ENCODE measurements at places on chromosomes 11 and 22.
A peak's percentile ranks its signal among the peaks of the same experiment; 100 is the strongest.

DNA sequence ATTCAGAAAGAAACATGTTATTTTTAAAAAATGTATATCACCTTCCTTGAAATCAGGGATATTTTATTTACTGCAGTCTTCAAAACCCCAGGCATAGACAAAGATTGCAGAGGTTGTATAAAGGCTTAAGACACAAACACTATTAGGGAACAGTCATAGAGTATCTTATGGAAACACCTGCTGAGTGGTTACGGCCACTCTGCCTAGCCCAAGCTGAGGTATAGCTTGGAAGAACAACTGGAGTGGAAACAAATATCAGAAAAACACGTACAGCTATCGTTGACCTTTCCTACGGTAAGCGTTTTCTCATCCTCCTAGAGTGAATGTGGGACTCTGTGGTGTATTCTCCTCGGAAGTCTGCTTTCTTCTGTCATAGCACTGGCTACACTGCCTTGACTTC, 30.4 kb upstream of the LYVE1 start:
- DNase-seq: no peak

GRCh38 chr22:49051491-49052022, 776.1 kb downstream of the BRD1 start:
- no peak for DNase-seq

- DNase-seq: no peak
These were observed 18.0 kb downstream of the A4GALT start for GRCh38 chr22:42702675-42703074.

DNA sequence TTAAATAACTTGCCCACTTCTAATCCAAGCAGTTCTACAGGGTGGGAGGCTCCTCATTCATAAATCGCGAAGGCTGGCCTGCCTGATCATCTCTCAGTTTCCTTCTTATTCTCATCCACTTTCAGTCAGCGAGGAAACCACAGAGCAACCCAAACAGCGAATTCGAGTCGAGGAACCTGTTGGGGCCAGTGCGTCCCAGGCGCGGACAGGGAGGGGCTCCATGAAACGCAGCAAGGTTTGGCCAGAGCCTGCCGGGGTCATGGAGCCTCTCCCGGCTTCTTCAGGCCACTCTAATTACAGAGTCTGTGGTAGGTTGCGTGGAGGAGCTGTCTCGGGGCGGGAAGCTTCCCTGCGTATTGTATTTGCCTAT, 741 bp upstream of the NAV2 start:
- DNase-seq: no peak

DNA sequence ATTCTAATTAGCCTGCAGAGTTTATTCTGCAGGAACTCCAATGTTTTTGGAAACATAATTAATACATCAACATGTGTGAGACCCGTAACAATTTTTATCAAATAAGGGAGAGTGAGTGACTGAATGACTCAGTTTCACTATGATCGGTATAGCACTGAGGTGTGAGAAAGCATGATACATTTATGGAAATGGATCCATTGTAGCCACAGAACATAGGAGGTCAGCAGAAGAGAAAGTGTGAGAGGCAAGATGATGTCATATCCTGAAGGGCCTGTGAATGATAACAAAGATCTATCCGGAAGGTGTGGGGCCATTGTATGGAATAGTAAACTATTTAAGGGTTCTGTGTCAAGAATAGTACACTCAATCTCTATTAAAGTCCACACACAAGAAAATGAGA, 1406.1 kb upstream of the TENM4 start:
- DNase-seq: no peak

DNA sequence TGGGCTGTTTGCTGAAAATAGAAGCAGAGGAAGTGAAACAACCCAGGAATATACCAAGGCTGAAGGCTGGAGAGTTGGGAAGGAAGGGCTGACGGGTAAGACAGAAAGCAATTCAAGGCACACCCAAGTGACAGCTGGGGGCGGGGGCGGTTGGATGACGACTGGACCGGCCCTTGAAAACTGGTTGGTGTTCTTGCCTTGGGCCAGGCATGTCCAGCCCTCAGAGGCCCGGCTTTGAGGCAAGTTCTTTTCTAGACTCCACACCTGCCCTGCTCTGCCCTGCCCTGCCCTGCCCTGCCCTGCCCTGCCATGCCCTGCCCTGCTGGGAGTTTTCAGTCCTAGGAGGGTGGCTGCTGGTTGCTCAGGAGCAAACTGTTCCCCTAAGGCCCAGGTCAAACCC, 34.2 kb upstream of the CACNG2 start:
- DNase-seq: peak; percentile 26

GRCh38 chr11:112588252-112588694, 327.6 kb upstream of the PLET1 start:
- peak; percentile 64 for DNase-seq

DNA sequence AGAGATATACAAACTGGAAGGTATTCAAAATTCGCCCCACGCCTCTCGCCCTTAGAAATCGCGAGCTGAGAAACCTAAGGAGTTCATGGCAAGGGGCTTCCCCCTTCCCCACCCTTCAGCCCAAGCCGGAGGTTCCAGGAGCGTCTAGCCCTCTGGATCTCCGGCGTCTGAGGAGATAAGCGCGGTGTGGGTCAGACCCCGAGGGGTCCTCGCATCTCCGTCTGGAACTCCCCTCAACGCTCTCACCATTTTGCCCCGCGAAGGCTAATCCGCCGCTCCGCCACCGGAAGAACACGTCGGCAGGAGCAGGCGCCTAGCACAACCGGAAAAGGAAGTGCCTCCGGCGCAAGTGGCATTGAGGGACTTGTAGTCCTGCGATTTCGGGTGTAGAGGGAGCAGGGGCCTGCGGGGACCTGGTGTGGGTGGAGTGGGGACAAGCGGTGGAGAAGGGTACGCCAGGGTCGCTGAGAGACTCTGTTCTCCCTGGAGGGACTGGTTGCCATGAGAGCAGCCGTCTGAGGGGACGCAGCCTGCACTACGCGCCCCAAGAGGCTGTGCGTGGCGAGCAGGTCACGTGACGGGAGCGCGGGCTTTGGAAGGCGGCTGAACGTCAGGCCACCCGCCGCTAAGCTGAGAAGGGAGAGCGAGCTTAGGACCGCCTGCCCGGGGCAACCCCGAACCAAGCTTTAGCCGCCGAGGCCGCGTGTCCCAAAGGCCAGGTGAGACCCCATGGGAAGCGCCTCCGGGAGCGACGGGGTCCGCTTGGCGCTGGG, at the start of the genes FEN1 and TMEM258:
TSS of gene FEN1 (plus strand) at position 602 of the 773 bp plus-strand sequence. CDS start 2,451 bp downstream, outside the sequence.
TSS of gene TMEM258 (minus strand) at position 290 of the 773 bp plus-strand sequence. CDS start at position 249, 41 bp downstream.
- DNase-seq: peak; percentile 87

- DNase-seq: no peak
These were observed 6.7 kb downstream of the VSIG10L2 start for GRCh38 chr11:125952559-125952958.

- no peak for DNase-seq
These were observed 8.2 kb upstream of the MAFF start for GRCh38 chr22:38193580-38193979.

GRCh38 chr11:31487848-31488247, 21.6 kb downstream of the IMMP1L start:
- DNase-seq: no peak

GRCh38 chr11:133619973-133620372, 87.7 kb upstream of the OPCML start:
- no peak for DNase-seq

- DNase-seq: no peak
These were observed 14.0 kb downstream of the MICALL1 start for GRCh38 chr22:37920126-37920525.

- DNase-seq: no peak
These were observed 4.2 kb downstream of the SHANK2 start for GRCh38 chr11:71248251-71248570.

DNA sequence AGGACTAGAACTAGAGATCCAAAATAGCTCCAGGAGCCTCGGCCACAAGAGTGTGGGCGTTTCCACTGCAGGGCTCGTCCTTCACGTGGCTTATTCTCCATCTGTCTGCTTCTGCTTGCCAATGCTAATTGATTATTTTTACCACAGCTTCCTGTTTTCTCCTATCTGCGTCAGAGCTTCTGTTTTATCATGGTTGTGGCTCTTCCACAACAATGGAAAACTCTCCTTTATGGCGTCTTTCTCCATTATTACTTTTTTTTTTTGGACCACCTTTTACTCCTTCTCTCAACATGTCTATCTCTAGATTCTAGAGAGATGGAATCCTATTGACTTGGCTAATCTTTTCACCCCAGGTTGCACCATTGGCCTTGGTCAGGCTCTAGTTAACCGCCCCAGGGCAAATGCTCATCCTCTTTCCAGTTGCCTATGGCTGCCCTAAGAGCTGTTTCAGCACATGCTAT, 25.9 kb downstream of the CAT start:
- no peak for DNase-seq

GRCh38 chr11:74195828-74196227, 24.7 kb downstream of the PPME1 start:
- DNase-seq: no peak

- DNase-seq: no peak
These were observed 127.5 kb downstream of the SIK3 start for GRCh38 chr11:116970485-116971292.

DNA sequence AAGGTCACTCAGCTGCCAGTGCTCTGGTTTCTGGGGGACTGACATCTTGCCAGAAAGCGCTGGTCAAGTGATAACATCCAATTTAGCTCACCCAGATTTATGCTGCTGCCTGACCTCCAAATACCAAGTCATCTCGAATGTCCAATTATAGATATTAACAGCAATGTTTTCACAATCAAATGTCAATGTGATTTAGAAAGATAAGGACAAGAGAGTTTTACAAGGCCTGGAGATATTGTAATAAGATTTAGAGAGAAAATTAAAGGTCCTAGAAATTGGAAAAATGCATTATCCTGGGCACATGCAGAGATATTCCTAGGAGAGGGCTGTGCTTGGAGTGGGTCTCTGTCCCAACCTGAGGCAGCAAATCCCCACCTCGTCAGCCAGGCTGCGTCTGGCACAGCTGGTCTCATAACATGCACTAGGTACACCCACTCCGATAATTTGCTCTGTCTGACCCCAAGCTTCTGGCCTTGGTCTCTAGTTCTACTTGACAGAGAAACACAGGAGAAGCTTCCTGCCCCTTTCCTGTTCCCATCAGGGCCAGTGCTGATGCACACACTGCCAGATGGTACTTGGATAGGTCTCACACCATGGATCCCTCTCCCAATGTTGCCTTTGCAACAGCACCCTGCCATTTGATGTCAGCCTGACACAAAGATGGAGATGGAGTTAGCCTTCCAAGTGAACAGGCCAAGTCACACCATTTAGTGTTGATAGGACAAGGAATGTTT, 28.6 kb downstream of the USH1C start:
- no peak for DNase-seq

- no peak for DNase-seq
These were observed 41.9 kb upstream of the PPP6R3 start for GRCh38 chr11:68418648-68419047.

DNA sequence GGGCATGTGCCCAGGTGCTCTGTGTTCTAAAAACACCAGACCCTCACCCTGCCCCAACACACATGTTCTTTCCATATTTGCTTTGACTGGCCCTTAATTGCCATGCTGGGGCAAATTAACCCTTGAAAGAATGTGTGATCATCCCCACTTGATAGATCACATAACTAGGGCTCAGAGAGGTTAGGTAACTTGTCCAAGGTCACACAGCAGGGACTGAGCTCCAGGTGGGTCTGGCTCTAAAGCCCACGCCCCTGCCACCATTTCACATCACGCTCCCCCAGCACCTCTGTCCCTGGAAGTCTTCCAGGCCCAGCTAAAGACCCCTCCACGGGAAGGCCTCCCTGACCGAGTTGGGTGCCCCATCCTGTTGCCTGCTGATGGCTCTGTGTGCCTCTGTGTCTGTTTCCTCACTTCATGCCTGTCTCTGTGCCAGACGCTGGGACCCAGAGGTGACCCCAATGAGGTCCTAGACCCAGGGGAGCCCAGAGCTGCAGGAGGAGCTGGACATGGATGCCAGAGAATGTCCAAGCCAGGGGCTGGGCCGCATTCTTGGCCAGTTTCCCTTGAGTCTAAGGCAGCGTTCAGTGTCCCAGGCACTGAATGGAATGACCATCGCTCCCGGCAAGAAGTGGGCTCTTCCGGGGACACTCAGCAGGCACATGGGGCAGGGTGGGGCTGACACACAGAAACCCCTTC, 79.7 kb downstream of the MYO7A start:
- DNase-seq: no peak

DNA sequence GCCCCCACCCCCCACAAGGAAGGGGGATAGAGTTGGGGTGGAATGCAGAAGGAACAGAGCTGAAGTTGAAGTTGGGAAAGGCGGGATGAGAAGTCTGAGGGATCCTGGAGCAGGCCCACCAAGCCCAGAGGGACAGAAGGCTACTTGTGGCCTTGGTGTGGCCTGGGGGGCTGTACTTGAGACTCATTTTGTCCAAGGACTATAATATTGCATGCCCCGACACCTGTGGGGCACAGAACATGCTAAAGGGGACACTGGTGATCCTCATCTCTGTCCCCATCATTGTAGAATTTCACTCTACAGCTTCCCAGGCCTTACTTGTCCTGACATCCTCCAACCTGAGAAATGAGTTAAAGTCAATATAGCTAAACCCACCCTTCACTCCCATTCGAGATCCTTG, 1.3 kb downstream of the ESAM start:
- DNase-seq: no peak

DNA sequence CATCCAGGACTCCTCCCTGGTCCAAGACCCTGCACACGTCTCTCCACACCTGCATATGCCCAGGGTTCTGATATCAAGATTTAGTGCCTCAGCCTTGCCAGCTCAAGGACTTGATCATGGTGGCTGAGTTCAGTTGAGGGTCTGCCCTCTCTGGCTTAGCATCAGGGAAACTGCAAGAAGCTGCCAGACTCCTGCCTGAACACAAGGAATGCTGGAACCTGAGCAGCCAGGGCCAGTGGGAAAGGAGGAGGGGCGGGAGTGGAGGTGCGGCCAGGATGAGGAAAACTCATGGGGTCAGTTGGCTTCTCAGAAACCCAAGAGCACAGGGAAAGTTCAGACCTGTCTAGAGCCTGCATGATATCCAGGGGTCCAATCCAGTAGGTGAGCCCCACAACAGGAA, 546.1 kb downstream of the BUD13 start:
- DNase-seq: no peak

GRCh38 chr11:73995247-73995646, 12.6 kb upstream of the UCP2 start:
- no peak for DNase-seq

DNA sequence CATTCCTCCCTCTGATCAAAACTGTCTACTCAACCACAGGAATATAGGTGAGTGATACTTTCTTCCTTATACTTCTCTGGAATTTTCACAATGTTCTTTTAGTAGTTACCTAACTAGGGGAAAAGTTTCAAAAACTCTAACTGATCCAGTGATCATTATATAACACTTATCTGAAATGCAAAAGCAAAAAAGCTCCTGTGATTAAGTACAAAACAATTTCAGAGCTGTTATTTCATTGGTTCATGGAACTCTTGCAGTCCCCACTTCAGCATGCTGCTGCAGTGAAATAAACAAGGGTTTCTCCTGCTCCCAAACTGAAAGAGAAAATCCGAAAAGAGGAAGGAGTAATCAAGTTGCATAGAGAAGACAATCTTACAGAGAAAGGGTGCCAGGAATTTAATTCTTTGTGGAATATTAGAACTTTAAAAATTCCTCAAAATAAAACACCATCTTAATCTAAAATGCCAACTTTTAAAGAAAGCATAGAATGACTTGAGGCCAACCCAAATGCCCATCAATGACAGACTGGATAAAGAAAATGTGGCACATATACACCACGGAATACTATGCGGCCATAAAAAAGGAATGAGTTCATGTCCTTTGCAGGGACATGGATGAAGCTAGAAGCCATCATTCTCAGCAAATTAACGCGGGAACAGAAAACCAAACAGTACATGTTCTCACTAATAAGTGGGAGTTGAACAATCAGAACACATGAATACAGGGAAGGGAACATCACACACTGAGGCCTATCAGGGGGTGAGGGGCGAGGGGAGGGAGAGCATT, 20.3 kb downstream of the PPP2R1B start:
- DNase-seq: no peak

- DNase-seq: no peak
These were observed 10.5 kb downstream of the ROBO4 start for GRCh38 chr11:124886978-124887666.

- DNase-seq: no peak
These were observed 44.2 kb downstream of the FBXO7 start for GRCh38 chr22:32518848-32519247.

All from heart right ventricle (tissue), 16 donors.